ENCODE measurements at places on chromosomes 1 and 21.
A peak's percentile ranks its signal among the peaks of the same experiment; 100 is the strongest.

DNA sequence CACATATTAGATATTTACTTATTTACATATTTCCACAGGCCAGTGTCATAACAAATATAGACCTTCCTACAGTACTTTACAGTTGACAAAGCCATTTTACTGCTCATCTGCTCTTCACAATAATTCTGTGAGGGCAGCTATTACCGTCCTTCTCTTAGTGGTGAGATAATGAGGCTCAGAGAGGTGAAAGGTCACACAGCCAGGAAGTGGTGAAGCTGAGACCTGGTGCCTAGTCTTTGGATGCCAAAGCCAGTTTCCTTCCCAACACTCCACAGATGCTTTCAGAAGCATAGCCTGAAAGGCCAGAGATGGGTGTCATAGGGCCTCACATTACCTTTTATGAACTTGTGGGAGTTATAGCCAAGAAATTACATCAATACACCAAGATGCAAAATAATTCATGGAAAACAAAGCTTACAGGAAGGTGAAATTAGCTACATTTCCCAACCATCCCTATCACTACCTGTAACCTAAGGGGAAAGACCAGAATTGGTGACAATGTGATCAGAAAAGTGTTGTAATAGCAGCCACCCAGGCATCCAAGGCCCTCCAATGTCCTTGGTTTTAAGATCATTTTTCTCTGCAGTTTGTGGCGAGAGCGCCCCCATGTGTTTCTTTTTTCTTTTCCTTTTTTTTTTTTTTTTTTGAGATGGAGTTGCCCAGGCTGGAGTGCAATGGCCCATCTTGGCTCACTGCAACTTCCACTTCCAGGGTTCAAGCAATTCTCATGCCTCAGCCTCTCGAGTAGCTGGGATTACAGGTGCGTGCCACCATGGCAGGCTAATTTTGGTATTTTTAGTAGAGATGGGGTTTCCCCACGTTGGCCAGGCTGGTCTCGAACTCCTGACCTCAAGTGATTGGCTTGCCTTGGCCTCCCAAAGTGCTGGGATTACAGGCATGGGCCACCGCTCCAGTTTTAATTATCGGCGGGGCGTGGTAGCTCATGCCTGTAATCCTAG, 26.5 kb upstream of the RPL11 start:
- DNase-seq: peak; percentile 25

DNA sequence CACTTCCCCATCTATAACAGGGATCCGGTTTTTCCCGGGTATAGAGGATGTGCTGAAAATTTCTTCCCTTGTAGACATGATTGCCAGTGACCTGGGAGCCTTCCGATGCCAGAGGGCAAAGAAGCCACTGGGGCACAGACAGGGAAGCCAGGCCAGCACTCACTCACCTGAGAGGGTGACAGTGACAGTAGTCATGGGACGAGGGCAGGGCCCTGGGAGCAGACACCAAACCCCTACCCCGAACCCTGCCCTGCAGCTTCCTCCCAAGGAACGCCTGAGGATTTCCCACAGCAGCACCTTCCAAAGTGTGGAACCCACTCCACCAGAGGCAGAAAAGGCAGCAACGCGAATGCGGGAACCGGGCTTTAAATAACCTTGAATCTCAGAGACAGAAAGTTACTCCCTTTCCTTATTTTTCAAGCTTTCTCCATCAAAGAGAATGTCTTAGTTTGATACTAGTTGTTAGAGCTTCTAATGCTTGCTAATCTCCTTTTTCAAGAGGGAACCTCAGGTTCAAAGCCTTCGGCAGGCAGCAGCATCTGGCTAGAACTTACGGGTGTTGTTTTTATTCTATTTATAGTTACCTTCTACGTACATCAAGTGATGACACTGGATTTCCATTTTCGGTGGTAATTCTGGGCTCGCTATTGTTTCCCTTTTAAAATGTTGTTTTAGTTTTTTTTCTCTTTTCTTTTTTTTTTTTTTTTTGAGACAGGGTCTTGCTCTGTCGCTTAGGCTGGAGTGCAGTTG, 2.8 kb downstream of the DDOST start:
- DNase-seq: no peak

DNA sequence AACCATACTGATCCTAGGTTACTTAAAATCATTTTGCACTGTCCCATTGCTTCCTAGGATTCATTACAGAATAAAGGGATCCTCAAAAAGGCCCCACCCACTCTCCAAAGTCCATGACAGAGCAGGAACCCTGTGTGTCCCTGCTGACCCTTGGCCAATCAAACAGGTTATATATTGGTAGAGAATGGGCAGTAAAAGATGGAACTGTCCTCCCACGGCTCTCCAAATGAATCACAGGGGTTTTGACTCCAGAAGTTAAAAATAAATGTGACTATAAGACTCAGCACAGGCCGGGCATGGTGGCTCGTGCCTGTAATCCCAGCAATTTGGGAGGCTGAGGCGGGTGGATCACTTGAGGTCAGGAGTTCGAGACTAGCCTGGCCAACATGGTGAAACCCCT, 65.5 kb downstream of the ACOT7 start:
- no peak for DNase-seq

DNA sequence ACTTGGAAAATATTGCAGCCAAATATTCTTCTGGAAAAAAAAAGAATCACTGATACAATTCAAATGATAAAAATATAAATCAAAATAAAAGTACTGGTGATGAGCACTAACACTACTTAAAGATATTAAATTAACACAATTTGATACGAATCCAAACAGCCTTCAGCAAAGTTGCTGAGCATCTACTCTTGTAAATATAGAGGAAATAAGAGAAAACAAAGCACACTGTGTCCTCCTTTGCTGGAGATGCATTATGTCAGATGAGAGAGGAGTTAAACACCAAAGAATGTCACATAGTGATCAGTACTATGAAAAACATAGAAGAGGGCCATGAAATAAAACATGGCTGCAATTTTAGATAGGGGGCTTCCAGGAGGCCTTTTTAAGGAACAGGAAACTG, 177.4 kb upstream of the RNPC3 start:
- DNase-seq: no peak

- DNase-seq: no peak
Observed at GRCh38 chr1:215219372-215219771, 136.8 kb downstream of the KCNK2 start.

- DNase-seq: no peak
Observed at GRCh38 chr1:23878668-23879067, 10.6 kb upstream of the FUCA1 start.

DNA sequence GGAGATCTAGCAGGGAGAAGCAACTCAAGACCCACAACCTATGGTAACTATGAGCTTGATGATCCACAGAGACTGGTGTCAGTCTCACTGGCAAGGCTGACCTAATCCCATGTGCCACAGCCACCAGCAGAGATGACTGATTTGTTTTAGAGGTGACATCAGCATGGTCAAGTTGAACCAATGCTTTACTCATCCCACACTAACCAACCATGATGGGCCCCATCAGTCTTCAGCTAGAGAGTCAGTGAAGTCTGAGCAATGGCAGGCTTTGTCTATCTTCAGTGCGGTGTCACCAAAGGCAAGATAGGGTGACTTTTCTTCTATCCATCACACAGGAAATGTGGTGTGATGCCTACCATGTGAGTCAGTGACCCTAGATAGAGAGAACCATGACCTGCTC, 1470.7 kb downstream of the NCAM2 start:
- no peak for DNase-seq

GRCh38 chr1:213122514-213122929, 71.5 kb downstream of the RPS6KC1 start:
- DNase-seq: peak; percentile 58

DNA sequence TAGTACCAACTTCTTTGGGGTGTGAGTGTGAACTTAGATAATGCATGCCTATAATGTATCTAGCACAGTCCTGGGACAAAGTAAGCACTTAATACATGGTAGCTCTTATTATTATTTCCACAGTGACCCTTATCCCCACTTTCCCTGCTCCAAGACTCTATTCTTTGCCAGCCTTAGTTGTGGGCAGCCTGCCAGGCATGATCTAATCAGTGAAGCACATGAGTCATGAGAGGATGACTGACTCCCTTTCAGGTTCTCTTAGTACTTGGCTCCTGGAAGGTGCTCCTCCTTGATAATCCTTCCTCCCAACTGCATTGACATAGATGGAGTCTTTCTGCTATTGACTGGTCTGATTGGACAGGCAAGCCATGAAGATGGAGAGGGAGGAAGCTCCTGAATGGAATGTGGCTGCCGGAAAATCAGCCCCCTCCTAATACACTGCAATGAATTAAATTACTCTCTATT, 17.4 kb upstream of the GNG12 start:
- DNase-seq: peak; percentile 97

GRCh38 chr1:6794164-6794563, 8.9 kb downstream of the CAMTA1 start:
- DNase-seq: peak; percentile 43

GRCh38 chr21:45970674-45971615, 10.6 kb upstream of the COL6A1 start:
- peak; percentile 39 for DNase-seq

- DNase-seq: no peak
Observed at GRCh38 chr1:221907166-221907932, 165.5 kb upstream of the DUSP10 start.

DNA sequence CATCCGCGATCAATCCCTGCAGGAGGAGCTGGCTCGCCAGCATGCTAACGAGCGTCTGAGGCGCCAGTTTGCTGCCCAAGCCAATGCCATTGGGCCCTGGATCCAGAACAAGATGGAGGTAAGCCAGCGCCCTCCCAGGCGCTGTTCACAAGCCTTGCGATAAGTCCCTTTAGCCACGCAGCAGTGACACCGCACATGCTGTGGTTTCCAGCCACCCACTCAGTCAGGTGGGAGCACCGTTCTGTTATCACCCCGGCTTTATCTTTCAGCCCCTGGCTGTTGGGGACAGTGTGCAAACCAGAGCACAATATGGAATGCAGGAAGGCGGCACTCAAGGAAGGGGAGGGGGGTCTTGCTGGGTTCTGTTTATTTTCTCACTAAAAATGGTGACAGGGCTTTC, 41.1 kb upstream of the MTR start:
- no peak for DNase-seq

- peak; percentile 86 for DNase-seq
Observed at GRCh38 chr1:236502972-236503639, 20.7 kb upstream of the LGALS8 start.

DNA sequence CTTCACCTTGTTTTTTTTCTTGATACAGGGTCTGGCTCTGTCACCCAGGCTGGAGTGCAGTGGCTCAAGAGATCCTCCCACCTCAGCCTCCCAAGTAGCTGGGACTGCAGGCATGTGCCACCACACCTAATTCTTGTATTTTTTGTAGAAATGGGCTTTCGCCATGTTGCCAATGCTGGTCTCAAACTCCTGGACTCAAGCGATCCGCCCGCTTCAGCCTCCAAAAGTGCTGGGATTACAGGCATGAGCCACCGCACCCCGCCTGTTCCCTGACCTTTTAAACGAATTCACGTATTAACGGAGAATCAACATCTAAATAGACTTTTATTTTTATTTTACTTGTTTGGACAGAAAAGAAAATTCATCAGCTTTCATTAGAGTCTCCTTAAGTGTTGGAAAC, 104.8 kb downstream of the PGBD5 start:
- DNase-seq: no peak

DNA sequence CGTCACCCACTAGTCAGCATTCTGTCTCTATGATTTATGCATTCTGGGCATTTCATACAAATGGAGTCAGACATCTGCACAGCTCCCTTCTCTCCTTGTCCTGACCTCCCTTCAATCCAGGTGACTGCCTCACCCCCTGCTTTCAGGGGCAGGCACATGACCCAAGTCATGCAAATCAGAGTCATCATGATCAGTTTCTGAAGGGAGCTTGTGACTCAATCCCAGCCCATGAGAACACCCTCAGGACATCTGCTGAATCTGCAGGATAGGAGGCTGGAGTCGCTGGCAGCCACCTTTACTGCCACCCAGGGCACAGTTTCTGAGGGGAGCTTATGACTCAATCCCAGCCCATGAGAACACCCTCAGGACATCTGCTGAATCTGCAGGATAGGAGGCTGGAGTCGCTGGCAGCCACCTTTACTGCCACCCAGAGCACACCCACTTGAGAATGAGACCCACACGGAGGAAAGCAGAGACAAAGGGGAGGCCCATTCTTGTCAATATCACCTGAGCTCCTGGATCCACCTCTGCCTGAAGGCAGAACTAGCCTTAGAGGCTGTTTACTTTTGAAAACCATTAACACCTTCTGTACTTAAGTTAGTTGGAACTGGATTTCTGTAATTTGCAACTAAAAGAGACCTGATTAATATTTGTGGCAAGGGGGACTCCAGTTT, 62.3 kb upstream of the SLC25A33 start:
- peak; percentile 96 for DNase-seq

DNA sequence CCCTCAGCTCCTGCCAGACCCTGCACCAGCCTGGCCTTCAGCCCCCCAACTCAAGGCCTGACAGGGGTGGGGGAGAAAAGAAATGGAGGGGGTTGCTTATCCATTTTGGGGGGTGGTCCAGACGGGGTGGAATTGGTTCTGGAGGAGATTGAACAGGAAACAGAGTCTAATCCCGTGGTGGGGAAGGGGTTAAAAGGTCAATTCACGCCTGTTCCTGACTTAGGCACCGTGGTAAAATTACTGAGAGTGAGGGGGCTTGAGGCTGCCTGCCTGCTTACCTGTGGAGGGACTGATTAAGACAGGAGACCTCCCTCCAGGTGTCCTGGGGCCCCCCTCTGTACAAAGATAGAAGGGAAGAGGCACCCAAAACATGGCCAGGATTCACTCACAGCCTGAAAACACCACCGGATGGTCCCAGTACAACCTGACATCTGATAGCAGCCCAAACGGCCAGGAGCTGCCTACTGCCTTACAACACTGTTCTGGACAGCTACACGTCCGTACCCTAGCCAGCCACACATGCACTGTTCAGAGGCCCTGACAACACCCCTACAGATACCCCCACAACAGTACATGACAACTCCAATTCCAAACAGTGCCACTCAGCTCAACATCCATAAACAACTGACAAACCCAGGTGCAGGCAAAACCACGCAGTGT, 31.8 kb downstream of the AHDC1 start:
- DNase-seq: no peak

DNA sequence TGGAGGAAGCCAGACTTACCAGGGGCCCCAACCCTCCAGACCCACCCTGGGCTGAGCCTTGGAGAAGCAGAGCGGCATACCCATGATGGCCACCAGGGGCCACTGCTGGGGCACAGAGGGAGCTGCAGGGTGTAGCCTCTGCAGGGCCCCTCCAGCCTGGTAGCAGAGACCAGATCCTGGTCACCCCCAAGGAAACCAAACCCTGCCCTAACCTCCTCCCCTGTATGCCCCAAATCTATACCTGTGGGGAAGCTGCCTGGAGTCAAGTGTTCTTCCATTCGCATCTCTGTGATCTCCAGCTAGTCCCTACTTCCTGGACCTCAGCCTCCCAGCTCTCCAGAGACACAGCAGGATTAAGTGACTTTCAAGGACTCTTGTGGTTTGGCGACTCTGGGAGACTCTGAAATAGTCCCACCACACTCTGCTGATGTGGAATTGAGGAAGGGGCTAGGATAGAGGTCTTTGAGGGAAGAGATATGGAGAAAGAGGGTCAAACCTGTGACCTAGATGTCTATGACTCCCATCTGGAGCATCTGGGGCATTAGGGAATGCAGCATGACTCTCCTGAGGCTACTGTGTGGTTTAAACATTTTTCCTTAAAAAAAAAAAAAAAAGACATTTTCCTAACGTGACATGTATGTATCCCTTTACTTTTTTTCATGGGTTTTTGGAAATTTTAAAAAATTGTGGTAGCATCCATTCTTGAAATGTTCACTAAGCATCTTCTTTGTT, 119.2 kb upstream of the IPO9 start:
- peak; percentile 60 for DNase-seq

- peak; percentile 18 for DNase-seq
Observed at GRCh38 chr1:173383351-173383750, 93.8 kb upstream of the PRDX6 start.

Measured in kidney tubule cell (primary cell).